ENCODE measurements at places on chromosomes 16 and 17.

DNA sequence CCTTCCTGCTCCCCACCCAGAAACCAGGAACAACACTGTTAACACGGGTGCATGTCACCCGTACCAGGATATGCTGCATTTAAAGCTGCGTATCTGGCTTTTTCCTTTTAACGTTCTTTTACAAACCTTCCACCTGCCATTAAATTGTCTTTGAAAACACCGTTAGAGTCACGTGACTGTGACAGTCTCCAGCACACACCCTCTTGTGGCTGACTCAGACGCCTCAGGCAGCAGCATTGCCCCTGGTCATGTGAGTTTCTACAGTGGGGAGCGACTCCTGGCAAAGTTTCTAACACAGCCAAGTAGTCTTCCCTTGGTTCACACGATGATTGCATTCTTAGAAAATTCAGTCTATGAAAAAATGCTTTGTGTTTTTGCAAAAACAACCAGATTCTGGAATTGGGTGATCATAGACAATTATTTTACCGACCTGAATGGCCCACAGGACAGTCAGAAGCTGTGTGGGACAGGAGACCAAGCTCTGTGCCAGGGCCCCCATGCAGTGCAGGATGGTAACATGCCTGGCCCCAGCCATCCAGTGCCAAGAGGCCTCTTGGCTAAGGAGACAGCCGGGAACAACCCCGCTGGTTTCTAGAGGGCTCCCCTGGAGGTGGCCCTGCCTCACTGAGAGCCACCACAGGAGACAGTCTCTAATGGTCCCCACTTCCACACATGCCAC, 199.1 kb downstream of the KATNIP start:
- DNase-seq: no peak

- DNase-seq: no peak
These were observed 110.2 kb upstream of the LHX1 start for GRCh38 chr17:36827081-36827480.

DNA sequence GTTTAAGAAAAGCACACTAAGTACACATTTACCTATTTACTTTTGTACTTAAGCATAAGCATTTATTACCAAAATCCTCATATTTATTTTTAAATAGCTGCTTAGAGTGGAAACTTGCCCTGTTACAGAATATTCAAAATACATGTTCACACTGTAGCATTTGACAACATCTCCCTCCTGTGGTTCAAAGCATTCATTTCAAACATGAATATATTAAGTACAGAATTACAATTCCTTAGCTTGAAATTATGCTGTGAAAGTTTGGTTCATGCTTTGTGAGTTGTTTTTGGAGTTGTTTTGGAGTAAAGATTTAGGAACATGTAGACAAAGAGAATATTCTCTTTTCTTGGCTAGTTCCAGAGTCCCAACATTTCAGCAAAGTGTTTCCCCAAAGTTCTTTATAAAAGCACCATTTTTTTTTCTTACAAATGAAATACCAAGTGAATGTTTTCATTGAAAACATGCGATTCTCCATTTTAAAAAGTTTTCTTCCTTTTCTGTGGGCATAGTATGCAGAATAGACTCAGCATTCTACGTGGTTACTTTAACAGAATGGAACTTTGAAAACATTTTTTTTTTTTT, 33.2 kb downstream of the TUBD1 start:
- no peak for DNase-seq

DNA sequence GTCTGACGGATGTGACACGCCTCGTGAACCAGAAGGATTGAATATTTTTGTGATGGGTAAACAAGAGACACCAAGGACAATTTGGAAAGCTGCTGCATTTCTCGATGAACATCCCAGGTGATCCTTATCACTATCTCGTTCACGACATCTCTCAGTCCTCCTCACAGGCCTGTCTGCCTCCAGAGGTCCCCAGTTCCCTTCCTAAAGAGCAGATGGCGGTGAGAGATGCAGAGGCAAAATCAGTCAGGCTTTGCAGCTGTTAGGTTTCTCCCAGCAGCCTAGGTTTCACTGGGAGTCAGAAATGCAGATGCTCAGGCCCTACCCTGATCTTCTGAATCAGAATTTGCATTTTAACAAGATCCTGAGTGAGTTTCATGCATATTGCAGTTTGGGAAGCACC, 23.6 kb downstream of the SCPEP1 start:
- DNase-seq: no peak

DNA sequence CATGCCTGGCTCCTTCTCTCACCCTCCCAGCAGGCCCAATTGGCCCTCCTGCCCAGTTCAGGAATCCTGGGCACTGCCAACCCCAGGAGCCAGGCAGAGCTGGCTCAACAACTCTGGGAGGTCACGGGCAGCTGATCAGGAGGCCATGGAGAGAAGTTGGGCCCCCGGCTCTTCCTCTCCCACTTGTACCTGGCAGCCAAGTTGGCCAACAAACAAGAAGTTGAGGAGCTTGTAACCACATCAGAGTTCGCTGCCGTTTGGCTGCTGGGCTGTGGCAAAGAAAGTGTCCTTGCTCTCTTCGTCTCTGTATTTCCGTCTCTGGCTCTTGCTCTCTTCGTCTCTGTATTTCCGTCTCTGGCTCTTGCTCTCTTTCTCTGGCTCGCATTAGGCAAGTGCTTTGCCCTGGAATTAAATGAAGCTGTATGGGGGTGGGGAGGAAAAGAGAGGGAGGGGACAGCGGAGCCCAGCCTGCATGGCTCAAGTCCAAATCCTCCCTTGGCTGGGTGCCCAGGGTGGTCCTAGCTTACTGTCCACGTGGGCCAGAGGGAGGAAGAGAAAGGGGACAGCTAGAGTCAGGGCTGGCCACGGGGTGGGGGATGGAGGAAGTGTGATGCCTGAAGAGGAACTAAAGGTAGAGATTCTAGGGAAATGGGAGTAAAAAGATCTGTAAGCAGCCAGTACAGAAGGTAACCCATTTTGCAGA, 7.8 kb upstream of the TMEM132E start:
- no peak for DNase-seq

DNA sequence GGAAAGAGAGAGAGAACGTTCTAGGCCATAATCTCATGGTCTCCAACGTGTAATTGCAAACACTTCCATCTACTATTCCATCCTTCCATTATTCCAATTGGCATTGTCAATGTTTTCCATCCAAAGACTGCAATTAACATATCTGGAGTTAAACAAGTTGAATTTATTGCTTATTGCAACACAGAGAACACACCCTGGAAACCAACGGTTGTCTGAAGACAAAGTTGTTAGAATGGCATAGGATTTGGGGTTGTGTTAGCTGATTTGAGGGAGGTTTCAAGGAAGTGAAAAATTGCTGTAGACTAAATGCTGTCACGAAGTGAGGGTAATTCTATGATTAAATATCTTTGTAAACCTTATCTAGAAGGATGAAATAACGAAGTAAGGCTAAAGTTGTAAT, 178.8 kb downstream of the CNTNAP4 start:
- DNase-seq: no peak
